ENCODE measurements at places on chromosomes 12 and 14. TPM values are rescaled to one million over a fixed set of nuclear protein-coding genes. Genes with fewer than 3 reads are reported as not detected.

Gene NDUFA9
- 22.9 TPM for total RNA-seq

DNA sequence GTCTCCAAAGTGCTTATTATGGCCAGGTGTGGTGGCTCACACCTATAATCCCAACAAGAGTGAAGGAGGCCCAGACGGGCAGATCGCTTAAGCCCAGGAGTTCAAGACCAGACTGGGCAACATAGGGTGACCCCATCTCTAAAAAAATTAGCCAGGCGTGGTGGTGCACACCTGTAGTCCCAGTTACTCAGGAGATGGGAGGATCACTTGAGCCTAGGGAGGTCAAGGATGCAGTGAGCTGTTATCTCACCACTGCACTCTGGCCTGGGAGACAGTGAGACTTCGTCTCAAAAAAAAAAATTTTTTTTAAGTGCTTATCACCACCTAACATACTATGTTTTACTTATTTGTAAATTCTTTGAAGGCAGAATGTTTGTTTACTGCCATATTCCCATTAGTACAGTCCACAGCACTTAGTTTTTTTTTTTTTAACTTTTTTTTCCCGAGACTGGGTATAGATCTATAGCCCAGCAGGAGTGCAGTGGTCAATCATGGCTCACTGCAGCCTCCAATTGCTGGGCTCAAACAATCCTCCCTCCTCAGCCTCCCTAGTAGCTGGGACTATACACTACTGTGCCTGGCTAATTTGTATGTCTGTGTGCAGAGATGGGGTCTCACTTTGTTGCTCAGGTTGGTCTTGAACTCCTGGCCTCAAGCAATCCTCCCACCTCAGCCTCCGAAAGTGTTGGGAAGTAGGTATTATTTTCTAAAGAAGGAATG, 4.7 kb upstream of the KANSL2 start:
- DNase-seq = no peak

Gene ARF6
- total RNA-seq = 119 TPM

DNA sequence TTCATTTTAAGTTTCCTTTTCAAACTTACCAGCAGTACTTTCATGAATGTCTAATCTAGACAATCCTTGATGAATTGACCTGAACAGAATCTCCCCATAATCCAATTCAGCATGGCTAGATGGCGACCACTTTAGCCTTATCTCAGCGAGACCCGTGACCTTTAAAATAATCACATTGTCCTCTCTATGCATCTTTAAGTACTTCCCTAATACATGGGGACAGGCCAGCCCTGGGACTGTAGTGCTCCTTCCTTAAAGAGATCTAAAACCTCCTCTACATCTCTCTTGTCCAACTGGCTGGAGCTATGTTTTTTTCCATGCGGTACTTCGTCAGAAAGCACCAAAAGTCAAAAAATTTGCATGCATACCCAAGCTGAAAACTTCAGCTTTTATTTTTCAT, 746.0 kb downstream of the VRK1 start:
- DNase-seq = no peak

- DNase-seq = no peak
Observed at GRCh38 chr12:45701296-45701695, 28.2 kb upstream of the ARID2 start.

- DNase-seq = no peak
Observed at GRCh38 chr12:127810041-127810440, 456.9 kb upstream of the TMEM132C start.

Data from lower leg skin (tissue), 4 donors.